GM12878 (cell line): ENCODE measurements at places on chromosomes 3 and 15. TPM values are rescaled to one million over a fixed set of nuclear protein-coding genes. Genes with fewer than 3 reads are reported as not detected.

The LAMB2 gene
- total RNA-seq = 3.2 and 3.3 TPM in 2 replicates

The CAPN3 gene
- 2.4 and 3.2 TPM in 2 replicates for total RNA-seq

The SNRPA1 gene
- 117 and 126 TPM in 2 replicates for total RNA-seq

GRCh38 chr15:68812069-68812468 is 8.6 kb downstream of the ANP32A start:
- no peak for DNase-seq
- no peak overlapping the region for H3K4me3 ChIP-seq
- H3K36me3 ChIP-seq = peaks cover 15% of the 10 kb centered on the region

GRCh38 chr15:29689287-29689986 is 132.8 kb downstream of the TJP1 start:
- no peak overlapping the region for H3K4me3 ChIP-seq
- DNase-seq = no peak
- no peaks in the 10 kb centered on the region for H3K36me3 ChIP-seq
- no peak overlapping the region for H3K27ac ChIP-seq

GRCh38 chr3:11461226-11461625 is 182.5 kb downstream of the VGLL4 start:
- H3K36me3 ChIP-seq = no peaks in the 10 kb centered on the region
- no peaks in the 10 kb centered on the region for H3K27me3 ChIP-seq
- H3K4me1 ChIP-seq = no peaks in the 10 kb centered on the region
- H3K27ac ChIP-seq = no peak overlapping the region

- no peak for DNase-seq
- H3K27ac ChIP-seq = no peak within 1 kb of the TSS
- peaks cover 53% of the 10 kb centered on the region for H3K4me1 ChIP-seq
- peaks cover 3% of the 10 kb centered on the region; the same call in 1 of the 2 replicates for H3K27me3 ChIP-seq
Measured at GRCh38 chr3:45885979-45886705, at the start of gene CCR9. Gene CCR9 (plus strand): TSS chr3:45886543. CDS start chr3:45894934, 8,391 bp downstream.

- H3K4me3 ChIP-seq = no peak overlapping the region
- no peaks in the 10 kb centered on the region for H3K36me3 ChIP-seq
- H3K4me1 ChIP-seq = no peaks in the 10 kb centered on the region
- no peak overlapping the region for H3K27ac ChIP-seq
Measured at GRCh38 chr3:196700801-196701200, 11.2 kb downstream of the CEP19 start.
